ENCODE measurements at places on chromosomes 7 and 10. TPM values are rescaled to one million over a fixed set of nuclear protein-coding genes. Genes with fewer than 3 reads are reported as not detected.

DNA sequence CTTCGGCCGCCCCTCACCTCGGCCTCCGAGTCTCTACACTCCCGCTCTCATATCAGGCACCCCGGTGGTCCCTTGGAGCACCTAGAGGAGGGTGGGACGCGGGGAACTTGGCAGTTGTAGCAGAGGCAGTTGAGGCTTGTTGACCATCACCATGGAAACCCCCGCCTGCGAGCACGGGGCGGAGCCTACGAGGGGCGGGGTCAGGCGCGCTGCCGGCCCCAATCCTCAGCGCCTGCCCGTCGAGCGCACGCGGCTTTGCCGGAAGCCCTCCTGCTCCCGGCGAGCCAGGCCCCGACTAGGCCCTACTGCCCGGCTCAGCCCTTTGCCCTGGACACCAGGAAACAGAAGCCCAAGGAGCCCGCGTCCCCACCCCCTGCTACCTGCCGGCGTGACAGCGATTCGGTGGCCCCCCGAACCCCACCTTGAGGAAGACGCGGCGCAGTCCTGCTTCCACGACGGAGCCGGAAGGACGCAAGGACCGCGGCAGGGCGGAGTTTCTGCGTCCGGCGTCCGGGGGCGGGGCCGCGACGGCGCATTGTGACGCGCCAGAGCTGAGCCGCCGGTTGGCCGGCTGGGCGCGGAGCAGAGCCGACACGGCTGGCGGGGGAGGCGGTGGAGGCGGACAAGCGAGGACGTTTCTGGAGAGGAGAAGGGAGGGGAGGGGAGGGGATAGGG lies at the start of gene HNRNPF:
Gene HNRNPF (minus strand): TSS at position 477 of the 675 bp plus-strand sequence. CDS start 21,302 bp downstream, outside the sequence.
- DNase-seq = peak; percentile 96

- no peak for DNase-seq
Measured at GRCh38 chr10:34121125-34121753, 693.9 kb downstream of the PARD3 start.

Gene NFE2L3
- 10.0 TPM for total RNA-seq

- DNase-seq = no peak
Measured at GRCh38 chr7:154387252-154387651, 335.1 kb downstream of the DPP6 start.

Gene TUBAL3
- not detected for total RNA-seq

Gene VWDE
- not detected for total RNA-seq

DNA sequence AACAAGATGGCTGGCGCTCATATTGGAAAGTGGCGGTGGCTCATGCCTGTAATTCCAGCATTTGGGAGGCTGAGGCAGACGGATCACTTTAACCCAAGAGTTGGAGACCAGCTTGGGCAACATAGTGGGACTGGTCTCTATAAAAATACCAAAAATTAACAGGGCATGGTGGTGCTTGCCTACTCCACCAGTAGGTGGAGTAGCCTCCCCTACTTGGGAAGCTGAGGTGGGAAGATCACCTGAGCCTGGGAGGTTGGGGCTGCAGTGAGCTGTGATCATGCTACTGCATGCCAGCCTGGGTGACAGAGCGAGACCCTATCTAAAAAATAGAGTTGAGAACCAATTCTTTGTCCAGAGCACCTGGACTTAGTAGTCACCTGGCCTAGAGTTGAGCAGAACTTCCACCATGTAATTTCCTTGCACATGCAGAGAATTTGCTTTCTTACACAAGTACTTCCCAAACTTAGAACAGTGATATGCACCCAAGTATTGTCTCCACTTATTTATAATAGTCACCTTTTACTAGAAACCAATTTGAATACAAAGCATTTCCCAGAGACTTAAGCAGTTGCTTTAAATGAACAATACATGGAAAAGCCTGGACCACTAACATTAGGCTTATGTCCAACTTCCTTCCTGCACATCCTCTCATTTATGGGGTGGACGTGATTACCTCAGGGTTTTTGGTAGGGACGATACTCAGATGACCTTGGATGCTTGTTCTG lies 15.9 kb downstream of the LAMB4 start:
- no peak for DNase-seq

Gene SYNPO2L
- not detected for total RNA-seq

Gene HOXA10
- total RNA-seq = not detected

Gene POLR1F
- total RNA-seq = 8.8 TPM

Gene TCAF2
- 0.64 TPM for total RNA-seq

DNA sequence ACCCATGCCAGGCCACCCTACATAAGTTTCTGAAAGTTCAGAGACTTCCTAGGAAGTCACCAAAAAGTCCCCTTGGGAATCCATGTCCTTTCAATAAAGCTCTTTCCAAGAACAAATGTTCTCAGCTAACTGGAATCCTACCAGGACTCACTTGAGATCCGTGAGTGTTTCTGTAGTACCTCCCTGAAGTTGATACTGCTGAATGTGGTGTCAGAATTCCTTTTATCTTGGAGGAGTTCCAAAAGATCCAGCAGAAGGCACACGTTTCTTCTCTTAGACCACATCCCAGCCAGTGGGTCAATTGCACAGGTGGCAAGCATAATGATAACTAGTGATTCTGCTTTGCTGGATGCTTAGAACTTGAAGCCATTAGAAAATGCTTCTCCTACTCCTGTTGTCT lies 689.7 kb upstream of the IGFBP3 start:
- DNase-seq = no peak

DNA sequence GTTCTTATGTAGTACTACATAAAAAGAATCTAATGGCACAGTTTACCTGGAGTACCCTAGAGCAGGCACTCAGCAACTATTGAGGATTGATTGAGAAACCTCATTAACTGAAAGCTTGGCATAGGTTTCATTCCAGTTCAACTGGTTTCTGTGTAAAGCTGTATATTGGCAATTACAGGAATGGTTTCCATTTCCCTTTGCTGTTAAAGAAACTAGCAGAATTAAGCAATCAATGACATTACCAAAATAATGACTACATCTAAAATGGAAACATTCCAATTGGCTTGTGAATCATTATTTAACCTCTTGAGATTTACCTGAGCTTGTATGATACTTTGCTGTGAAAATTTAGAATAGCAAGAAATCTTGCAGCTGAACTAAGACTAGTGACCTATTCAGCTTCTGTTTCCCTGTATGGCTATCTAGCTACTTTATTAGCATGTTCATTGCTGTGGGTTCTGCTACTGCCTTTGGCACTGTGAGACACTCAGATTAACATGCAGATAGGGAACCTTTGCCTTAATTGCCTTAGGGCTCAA lies 33.5 kb upstream of the CADPS2 start:
- no peak for DNase-seq

Gene CDK1
- total RNA-seq = not detected

DNA sequence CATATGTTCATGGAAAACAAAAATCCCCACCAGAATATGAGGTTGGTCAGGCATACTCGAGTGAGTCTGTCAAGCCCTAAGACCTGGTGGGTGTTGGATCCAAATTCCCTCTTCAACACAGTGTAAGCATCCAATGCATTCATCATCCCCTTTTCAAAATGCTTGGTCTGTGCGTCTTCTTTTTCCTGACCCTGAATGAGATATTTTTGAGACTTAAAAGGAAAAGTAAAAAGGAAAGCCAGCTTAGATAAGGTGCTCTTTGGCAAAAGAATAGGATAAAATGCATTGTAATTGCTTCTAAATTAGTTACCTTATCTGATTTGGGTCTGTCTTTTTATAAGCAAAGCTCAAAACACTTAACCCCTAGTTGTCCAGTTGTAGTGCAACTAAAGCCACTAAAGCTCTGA lies 331.5 kb downstream of the PTEN start:
- DNase-seq = no peak

- DNase-seq = no peak
Measured at GRCh38 chr10:122182308-122182707, 88.8 kb upstream of the BTBD16 start.

Gene SLC29A4
- 3.2 TPM for total RNA-seq

Gene SPDYE6
- not detected for total RNA-seq

Gene ALOX5
- total RNA-seq = 23.1 TPM

Gene ATRNL1
- total RNA-seq = 15.4 TPM

Gene NPC1L1
- not detected for total RNA-seq

Gene FRMPD2
- total RNA-seq = not detected

- DNase-seq = peak; percentile 35
Measured at GRCh38 chr7:151687523-151688235, 168.0 kb upstream of the RHEB start.

DNA sequence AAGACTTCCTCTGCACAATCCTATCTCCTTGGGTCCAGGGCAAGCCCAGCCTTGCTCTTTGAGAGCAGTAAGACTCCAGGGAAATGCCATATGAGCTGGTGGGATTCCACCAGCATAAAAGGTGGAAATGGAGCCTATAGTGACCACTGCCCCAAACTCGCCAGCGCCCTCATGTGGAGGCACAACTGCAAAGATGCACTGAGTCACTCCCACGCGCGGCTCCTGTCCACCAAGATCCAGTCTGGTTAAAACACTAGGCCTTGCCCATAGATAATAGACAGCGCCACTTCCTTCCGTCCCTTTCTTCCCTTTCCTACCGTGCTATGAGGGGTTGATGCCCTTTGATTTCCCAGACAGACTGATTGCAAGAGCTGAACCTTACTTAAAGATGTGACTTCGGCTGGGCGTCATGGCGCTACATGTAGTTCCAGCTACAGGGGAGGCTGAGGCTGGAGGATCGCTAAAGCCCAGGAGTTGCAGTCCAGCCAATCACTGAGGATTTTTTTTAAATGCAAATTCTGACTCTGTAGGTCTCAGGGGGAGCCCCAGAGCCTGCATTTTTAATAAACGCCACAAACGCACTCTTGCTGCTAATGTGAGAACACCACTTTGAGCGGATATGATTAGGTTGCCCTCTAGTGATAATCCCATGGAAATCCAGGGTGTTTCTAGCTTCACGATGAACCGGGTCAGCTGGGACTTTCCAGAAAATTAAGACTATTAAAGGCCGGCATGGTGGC lies 136.5 kb downstream of the EPC1 start:
- no peak for DNase-seq

- no peak for DNase-seq
Measured at GRCh38 chr7:38880035-38880434, 29.0 kb downstream of the VPS41 start.

DNA sequence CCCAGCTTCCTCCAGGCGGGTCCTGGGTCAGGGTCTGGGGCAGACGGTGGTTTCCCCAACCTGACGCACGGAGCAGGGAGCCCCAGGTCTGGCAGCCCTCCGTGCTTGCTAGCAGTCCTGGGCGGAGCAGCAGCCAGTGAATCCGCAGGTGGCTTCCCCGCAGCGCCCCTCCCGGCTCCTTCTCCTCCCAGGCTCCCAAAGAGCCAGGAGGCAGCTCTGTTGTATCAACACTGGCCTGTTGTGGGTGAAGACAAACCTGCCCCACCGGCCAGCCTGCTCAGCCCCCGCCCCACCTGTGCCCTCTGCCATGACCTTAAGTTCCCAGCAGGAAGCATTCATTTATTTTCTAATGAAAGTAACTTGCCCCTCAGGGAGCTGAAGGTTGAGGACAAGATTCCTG lies 24.0 kb upstream of the TMEM213 start:
- no peak for DNase-seq

- no peak for DNase-seq
Measured at GRCh38 chr10:97676770-97677581, 10.1 kb downstream of the AVPI1 start.

Gene PLXDC2
- total RNA-seq = 94.1 TPM

DNA sequence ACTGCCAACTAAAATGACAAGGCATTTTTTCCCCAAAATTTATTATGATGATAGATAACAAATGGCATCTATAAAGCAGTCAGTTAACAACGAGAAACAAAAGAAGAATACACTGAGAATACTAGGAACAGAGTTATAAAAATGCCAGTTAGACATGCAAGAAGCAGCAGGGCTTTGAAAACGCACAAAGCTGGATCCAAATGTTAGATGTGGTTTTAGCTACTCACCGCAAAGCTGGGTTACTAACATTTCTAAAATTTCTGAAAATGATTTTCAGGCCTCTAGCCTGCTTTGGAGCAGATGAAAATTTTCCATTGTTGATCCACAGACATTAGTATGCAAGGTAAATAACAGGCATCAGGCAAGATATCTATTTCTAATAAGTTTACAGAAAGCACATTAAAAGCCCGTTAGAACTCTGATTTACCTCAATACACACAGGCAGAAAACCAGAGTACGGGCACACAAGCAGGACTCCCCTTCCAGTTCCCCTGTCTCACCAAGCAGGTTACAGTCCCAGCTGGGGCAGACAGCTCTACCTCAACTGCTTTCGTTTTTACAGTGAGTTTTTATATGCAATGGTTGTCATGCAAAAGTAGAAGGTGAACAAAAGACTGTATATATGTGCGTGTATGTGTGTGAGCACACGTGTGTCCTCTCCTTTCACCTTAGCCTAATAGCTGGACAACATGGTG lies 37.9 kb downstream of the GLI3 start:
- DNase-seq = no peak

Gene TMEM176A
- total RNA-seq = 31.5 TPM

DNA sequence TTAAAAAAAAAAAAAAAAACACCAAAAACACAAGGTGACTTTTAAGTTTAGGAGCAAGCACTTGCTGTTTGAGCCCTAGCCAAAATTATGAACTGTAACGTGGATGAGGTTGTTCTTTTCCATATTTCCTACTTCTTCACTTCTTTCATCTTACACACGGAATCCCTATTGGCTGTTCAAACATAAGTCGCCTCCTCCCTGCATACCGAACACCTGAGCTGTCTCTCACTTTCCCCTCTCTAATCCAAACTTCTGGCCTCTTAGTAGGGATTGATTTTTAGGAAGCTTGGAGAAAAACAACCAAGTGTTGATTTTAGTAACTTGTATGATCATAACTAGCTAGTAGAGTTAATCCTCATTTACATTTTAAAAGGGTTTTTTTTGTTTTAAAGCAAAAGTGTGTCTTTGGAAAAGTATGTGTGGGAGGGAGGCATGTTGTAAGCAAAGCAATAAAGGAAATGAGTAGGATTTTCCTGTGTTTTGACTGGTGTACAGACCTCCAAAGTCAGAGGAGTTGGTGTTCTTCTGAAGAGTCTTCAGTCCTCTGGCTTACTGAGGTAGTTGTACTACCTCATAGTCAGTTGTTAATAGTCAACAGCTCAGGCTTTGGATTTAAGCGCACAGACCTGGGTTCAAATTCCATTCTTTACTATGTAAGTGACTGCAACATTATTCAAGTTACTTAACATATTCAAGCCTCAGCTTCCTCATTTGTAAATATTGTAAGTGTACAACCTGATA lies 39.3 kb downstream of the RABGEF1 start:
- DNase-seq = no peak

- no peak for DNase-seq
Measured at GRCh38 chr7:97680622-97681021, 51.3 kb upstream of the TAC1 start.

- no peak for DNase-seq
Measured at GRCh38 chr10:23067337-23067736, 28.0 kb upstream of the MSRB2 start.

DNA sequence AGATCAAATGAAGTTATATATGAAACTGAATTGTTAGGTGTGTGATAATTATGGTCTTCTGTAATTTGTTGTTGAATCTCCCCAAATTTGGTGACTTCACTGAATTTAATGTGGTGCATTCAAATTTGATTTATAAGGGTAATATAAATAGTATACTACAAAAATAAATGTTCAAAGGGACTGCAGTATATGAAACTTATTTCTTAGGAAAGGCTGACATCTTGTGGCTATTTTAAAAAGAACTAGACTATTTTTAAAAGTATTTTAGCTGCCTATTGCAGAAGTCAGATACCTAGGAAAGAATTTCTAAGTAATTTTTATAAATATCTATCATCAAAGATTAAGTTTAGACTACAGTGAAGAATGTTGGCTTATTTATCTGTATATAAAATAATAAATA lies 36.6 kb downstream of the ATRNL1 start:
- no peak for DNase-seq
